ENCODE measurements at places on chromosomes 7 and 10. TPM values are rescaled to one million over a fixed set of nuclear protein-coding genes. Genes with fewer than 3 reads are reported as not detected.

ZNF138 gene
- 4.8 TPM for total RNA-seq

PNLIP gene
- total RNA-seq = 0.64 TPM

FUOM gene
- total RNA-seq = 15.8 TPM

PDE1C gene
- total RNA-seq = 104 TPM

NXPH1 gene
- total RNA-seq = 1.4 TPM

PWWP2B gene
- 4.6 TPM for total RNA-seq

NPC1L1 gene
- total RNA-seq = 0.19 TPM

KIAA1217 gene
- total RNA-seq = 1.5 TPM

CLEC5A gene
- 0.13 TPM for total RNA-seq

C10orf67 gene
- 0.57 TPM for total RNA-seq

NKX6-2 gene
- 1.1 TPM for total RNA-seq

PMS2 gene
- 24.6 TPM for total RNA-seq

MYOZ1 gene
- 0.64 TPM for total RNA-seq

CALHM3 gene
- not detected for total RNA-seq

RGR gene
- not detected for total RNA-seq

CLCN1 gene
- total RNA-seq = 0.16 TPM

WIPF3 gene
- 3.8 TPM for total RNA-seq

MORN4 gene
- 60.9 TPM for total RNA-seq

OR2A42 gene
- total RNA-seq = 0.44 TPM

METTL2B gene
- total RNA-seq = 27.2 TPM

SNX8 gene
- total RNA-seq = 6.8 TPM

SAMD9 gene
- total RNA-seq = not detected

PITRM1 gene
- total RNA-seq = 47.2 TPM

PCLO gene
- total RNA-seq = 64.5 TPM

OR6V1 gene
- total RNA-seq = 0.31 TPM

GPR146 gene
- 4.3 TPM for total RNA-seq

LRIT1 gene
- total RNA-seq = not detected

SEMA3E gene
- 11.7 TPM for total RNA-seq

DKK1 gene
- total RNA-seq = 3.4 TPM

ATAD1 gene
- total RNA-seq = 45.2 TPM

BICC1 gene
- 0.05 TPM for total RNA-seq

PKD1L1 gene
- total RNA-seq = 1.7 TPM

SLC39A12 gene
- total RNA-seq = not detected

CNTNAP2 gene
- 1.9 TPM for total RNA-seq

FAM180A gene
- 0.43 TPM for total RNA-seq

NPTX2 gene
- total RNA-seq = not detected

TLX1 gene
- total RNA-seq = 1.0 TPM

GHRHR gene
- not detected for total RNA-seq

NANOS1 gene
- total RNA-seq = 1.9 TPM

SLC26A3 gene
- total RNA-seq = 0.17 TPM

VENTX gene
- total RNA-seq = 0.28 TPM

GJD4 gene
- not detected for total RNA-seq

CPA4 gene
- 0.38 TPM for total RNA-seq

CHAT gene
- total RNA-seq = 1.7 TPM

CALD1 gene
- 10.5 TPM for total RNA-seq

MGAM2 gene
- 0.19 TPM for total RNA-seq

EEF1AKMT2 gene
- 25.4 TPM for total RNA-seq

TEX36 gene
- total RNA-seq = not detected

MAGI2 gene
- total RNA-seq = 29.8 TPM

CEP55 gene
- 0.36 TPM for total RNA-seq

Measured in motor neuron (in vitro differentiated cells).